ENCODE measurements at places on chromosomes 7 and 10.

- DNase-seq: no peak
Measured at GRCh38 chr10:104809288-104810090, 168.4 kb downstream of the SORCS3 start.

DNA sequence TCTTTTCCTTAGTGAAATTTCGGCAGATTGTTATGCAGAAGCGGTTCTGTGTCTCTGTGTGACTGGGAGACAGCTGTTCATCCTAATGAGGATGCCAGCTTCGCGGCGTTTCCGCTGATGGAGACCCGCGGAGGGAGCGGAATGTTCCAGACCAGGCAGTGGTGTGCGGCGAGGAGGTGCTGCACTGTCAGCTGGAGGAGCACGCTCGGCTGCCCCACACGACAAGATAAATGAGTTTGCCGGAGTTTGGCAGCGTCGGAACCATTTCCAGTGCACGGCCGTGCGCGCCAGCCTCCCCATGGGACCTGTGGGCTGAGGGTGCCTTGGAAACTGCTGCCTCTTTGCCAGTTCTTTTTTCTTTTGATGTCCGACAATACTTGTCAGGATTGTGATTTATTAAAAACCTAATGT, 64.6 kb downstream of the WDR37 start:
- DNase-seq: no peak

DNA sequence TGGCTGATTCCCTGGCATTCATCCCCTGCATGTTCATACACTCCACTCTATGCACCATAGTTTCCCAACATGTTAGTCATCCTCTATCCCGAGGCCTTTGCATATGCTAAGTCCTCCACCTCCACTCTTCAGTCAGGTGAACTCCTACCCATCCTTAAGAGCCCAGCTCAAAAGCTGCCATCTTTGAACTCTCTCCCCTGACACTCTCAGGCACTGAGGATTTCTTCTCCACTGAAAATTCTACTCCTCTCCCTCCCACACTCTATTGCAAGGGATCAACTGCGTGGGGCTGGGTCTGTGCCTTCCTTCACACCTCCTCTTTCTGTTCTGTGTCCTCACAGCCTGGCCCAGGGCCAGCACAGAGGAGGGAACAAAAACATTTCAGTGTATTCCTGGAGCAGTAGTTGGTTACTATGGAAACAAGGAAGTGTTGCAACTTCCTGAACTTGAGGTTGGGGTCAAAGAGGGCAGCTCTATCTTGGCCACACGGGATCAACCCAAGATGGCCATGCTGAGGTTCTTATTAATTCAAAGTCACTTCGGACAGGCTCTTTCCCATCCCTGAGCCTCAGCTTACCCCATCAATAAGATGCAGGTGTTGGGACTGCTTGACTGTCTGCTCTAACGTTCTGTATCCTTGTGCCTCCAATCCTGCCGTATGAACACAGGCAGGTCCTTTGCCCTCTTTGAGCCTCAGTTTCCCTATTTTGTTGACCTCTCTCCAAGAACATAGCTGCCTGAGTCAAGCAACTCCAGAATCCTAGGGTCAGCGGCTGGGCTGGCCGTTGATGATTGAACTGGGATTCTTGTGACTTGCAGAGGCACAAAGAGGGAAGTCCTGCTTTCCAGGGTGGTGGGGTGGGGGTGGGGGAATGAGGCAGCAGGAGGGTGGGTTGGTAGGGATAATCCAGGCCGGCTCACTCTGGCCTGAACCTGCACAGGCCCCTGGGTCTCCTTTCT, 15.5 kb downstream of the ZMIZ1 start:
- DNase-seq: peak; percentile 94

- DNase-seq: no peak
Measured at GRCh38 chr7:14999331-14999730, 96.8 kb upstream of the DGKB start.

GRCh38 chr7:27704422-27705199, 35.4 kb upstream of the TAX1BP1 start:
- no peak for DNase-seq

- no peak for DNase-seq
Measured at GRCh38 chr7:33901847-33902246, 3.5 kb upstream of the BMPER start.

GRCh38 chr10:51384971-51385370, 310.7 kb downstream of the PRKG1 start:
- DNase-seq: no peak

- no peak for DNase-seq
Measured at GRCh38 chr10:3972460-3973301, 187.7 kb upstream of the KLF6 start.

- no peak for DNase-seq
Measured at GRCh38 chr7:145860809-145861208, 255.8 kb upstream of the CNTNAP2 start.

DNA sequence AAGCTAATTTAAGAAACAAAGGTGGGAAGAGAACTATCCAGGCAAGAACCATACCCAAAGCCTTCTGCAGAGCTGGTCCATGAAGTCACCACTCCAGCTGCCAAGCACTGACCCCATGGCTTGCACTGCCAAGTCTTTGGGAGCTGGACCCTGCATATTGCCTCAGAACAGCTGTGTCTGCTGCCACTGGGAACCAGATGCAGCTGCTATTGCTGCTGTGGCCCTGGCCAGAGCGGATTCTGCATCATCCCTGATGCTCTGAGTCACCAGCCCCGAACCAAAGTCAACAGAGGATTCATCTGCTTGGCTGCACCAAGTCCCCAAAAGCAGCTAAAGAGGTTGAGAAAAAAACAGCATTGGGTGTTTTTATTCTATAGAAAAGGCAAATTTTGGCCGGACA, 39.2 kb upstream of the GSAP start:
- DNase-seq: no peak

GRCh38 chr7:44415510-44415909, 74.9 kb downstream of the NUDCD3 start:
- no peak for DNase-seq

Data from ovary (tissue), 10 donors.